Peyer's patch (tissue), 4 donors: ENCODE measurements at places on chromosomes 5 and 9. TPM values are rescaled to one million over a fixed set of nuclear protein-coding genes. Genes with fewer than 3 reads are reported as not detected.

SPIN1 gene
- total RNA-seq = 57.8 TPM

MIGA2 gene
- total RNA-seq = 174 TPM

SHC3 gene
- total RNA-seq = 1.5 TPM

C9orf153 gene
- total RNA-seq = not detected

LCN9 gene
- not detected for total RNA-seq

C9orf50 gene
- not detected for total RNA-seq

ARHGEF37 gene
- total RNA-seq = 18.3 TPM

ANXA2R gene
- total RNA-seq = 3.9 TPM

SELENOP gene
- 5,297 TPM for total RNA-seq

SDHA gene
- 185 TPM for total RNA-seq

CATSPER3 gene
- 2.5 TPM for total RNA-seq

DMRT3 gene
- total RNA-seq = not detected

CAMK2A gene
- total RNA-seq = not detected

RASEF gene
- 73.6 TPM for total RNA-seq
